ENCODE measurements at places on chromosomes 2 and 18.

DNA sequence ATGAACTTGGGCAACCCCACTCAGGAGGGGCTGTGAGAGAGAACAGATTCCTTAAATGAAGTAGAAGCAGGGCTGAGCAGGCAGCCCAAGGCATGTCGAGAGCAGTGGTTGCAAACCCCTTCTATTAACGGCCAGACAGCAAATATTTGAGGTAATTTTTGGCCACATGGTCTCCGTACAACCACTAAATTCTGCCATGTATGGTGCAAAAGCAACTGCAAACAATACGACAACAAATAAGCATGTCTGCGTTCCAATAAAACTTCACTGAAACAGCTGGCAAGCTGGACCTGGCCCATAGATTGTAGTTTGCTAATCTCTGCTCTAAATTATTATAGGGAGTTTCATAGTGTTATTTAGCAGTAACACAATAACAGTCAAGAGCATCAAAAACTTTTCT, 217.0 kb upstream of the ZNF521 start:
- DNase-seq: no peak

DNA sequence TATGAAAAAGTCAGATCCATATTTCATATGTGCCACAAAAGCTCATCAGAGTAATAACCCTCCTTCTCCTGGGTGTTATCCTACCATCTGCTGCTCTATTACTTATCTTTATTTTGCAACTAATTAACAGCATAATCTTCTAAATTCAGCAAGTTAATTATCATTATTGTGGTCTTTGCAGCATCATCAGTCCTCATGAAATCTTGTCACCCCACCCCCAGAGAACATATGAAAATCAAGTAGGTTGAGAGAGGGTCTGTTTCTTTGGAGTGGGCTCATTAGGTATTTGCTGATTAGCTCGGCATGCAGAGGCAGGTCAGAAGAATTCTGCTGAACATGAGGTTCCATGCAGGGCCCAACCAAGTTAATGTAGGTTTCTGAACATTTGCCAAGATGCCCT, 64.8 kb downstream of the ATF2 start:
- DNase-seq: no peak

DNA sequence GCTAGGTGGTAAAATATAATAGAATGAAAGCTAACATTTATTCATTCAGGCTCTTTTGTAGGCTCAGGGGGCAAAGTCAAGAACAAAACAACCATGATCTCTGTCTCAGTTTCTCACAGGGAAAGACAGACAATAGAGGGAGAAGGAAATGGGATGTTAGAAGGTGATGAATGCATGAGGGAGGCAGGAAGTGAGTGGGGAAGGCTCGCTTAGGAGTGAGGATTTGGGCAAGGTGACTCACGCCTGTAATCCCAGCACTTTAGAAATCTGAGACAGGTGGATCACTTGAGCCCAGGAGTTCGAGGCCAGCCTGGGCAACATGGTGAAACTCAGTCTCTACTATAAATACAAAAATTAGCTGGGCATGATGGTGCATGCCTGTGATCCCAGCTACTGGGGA, 88.4 kb downstream of the CTIF start:
- DNase-seq: no peak

- no peak for DNase-seq
Measured at GRCh38 chr2:190910341-190911136, 29.9 kb downstream of the GLS start.

GRCh38 chr18:50473881-50474280, 86.0 kb upstream of the MAPK4 start:
- DNase-seq: no peak
